ENCODE measurements at places on chromosomes 5 and 9.

GRCh38 chr9:21902136-21902535, 92.1 kb downstream of the CDKN2A start:
- DNase-seq, result no peak

GRCh38 chr5:116881921-116882531, 307.4 kb upstream of the SEMA6A start:
- no peak for DNase-seq

DNA sequence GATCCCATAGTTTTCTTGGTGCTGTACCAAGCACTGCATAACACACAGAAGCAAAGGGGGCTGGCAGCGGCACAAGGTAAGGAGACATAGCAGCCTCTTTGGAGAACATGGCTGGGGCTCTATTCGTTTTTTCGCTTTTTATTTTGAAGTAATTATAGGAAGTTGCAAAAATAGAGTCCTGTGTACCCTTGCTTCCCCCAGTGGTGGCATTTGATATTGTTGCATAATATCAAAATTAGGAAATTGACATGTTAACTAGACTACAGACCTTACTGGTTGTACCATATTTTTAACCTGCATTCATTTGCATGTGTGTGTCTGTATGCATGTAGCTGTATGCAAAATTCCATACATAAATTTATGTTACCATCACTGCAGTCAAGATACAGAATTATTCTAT, 6.6 kb upstream of the UBQLN1 start:
- no peak for DNase-seq

DNA sequence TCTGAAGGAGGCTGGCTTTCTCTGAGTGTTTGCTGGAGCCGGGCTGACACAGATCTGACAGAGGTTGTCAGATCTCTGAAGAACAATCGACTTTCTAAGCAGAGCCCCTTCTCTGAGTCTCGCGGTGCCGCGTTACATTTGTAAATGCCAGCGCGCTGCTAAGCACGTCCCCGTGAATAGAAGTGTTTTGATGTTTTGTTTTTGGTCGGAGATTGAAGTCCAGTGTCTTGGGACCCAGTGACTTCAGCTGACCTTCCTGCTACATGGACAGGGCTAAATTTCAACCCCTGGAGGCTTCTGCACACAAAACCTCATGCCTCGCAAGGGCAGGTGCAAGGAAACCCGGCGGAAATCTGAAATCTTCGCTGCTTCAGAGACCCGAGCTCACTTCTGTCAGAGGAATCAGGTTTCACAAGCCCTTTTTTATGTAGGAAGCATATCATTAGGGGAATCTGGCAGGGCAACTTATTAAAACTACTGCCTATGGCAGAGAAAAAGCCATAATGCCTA, 27.2 kb downstream of the NEUROG1 start:
- no peak for DNase-seq

- DNase-seq, result no peak
These were observed 13.6 kb downstream of the TICAM2 start for GRCh38 chr5:115588640-115589039.

DNA sequence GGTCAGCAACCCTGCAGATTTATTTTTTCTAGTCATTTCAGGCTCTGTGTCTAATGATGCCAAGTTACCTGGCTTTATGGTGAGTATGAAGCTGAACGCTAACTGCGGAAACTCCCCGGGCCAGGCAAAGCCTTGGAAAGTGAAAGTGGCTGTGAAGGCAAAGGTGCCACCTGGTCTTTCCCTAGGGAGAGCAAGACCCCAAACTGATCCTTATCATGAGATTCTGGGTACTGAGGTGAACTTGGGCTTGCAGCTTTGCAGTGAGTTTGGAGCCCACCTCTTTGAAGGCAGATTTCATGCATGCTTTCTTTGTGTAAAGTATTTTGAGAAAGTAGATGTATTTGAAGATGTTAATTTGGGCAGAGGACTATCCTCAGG, 63.3 kb downstream of the CARTPT start:
- no peak for DNase-seq

- DNase-seq, result no peak
These were observed 556.8 kb upstream of the DMAC1 start for GRCh38 chr9:8356406-8356805.

GRCh38 chr9:80701061-80701460, 988.3 kb downstream of the TLE1 start:
- no peak for DNase-seq

- DNase-seq, result no peak
These were observed 74.5 kb downstream of the RASEF start for GRCh38 chr9:82988488-82988887.

- DNase-seq, result no peak
These were observed 38.5 kb downstream of the MACROH2A1 start for GRCh38 chr5:135360278-135361274.

- no peak for DNase-seq
These were observed 1737.9 kb upstream of the C9orf72 start for GRCh38 chr9:29311221-29311620.

- DNase-seq, result no peak
These were observed 5.9 kb downstream of the CSNK1A1 start for GRCh38 chr5:149545327-149545726.

DNA sequence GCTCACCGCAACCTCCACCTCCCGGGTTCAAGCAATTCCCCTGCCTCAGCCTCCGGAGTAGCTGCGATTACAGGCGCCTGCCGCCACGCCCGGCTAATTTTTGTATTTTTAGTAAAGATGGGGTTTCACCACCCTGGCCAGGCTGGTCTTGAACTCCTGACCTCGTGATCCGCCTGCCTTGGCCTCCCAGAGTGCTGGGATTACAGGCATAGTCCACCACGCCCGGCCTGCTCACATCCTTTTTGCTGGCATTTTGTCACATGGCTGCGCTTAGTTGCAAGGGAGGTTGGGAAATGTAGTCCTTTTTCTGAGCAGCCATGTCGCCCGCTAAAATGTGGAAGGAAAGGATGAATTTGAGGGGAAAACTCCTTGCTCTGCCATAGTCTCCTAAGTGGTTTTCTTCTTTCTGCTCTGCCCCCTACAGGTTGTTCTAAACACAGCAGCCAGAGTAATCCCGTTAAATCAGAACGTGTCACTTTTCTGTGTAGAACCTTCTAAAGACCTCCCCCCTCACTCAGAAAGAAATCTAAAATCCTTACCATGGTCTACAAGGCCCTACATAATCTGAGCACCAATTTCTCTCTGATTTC, 57.8 kb upstream of the HSPA9 start:
- no peak for DNase-seq

GRCh38 chr5:150272531-150272930, 17.0 kb downstream of the CAMK2A start:
- DNase-seq, result no peak

DNA sequence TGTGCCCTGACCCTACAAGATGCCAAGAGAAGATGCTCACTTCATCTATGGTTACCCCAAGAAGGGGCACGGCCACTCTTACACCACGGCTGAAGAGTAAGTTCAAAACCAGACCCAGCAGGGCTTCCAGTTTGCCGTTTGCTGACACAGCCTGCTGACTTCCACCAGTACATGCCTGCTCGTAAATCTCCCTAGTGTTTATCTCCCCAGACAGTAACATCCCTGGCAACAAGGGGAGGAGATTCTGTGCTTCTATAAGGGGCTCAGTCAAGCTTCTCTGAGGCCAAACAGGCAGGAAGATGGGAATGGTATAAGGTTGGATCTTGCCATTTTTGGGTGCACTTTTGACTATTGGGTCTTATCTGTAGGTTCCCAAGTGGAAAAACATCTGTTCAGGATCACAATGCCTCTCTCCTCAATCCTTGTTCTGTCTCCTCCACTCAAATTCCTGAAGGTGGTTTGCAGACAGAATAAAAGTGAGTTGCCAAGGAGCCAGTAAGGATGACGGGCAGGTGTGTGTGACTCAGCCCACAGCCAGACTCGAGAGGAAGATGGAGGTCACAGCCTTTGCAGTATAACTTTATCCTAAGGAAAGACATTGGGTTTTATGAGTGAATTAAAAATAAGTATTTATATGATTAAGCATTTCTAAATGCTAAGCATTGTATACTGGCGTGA, 1.9 kb downstream of the MLANA start:
- no peak for DNase-seq

DNA sequence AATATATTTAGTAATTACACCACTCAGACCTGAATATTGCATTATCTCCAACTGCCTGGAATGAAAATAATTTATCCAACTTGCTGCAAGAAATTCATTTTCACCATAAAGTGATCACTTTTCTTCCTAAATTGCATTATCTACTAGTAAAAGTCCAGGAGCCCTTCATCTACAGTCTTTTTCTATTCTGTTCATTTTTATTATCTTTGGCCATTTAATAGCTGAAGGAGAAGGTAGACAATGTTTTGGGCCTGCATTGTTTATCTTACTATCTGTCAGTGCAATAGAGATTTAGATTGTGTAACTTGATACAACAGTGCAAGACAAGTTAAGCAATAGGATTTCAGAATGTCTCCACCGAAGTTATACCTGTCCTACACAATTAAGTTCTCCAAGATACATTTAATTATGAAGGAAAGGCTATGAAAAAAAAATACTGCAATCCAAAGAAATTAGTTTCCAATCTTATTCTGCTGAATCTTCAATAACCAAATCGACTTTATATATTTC, 1339.7 kb upstream of the CDH6 start:
- DNase-seq, result no peak

DNA sequence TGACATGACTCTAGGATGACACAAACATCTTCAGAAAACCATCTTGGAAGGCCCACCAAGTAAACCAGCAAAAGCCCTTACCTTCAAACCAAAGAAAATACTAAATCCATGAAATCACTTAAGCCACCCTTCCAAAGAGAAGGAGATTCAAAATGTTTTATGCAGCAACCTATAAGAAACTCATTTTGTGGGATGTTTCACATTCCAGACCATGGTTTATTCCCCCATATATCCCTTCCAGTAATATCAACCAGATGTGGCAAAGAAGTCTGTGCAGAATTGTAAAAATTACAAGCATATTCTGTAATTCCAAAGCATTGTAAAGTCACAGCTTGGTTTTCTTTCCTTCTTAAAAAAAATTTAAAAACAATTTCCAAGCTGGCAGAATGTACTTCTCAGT, 117.4 kb downstream of the SLIT3 start:
- no peak for DNase-seq

- no peak for DNase-seq
These were observed 45.9 kb downstream of the CSNK1G3 start for GRCh38 chr5:123557907-123558306.

All from activated T-cell treated with anti-CD3 and anti-CD28 coated beads, Interleukin-2, amount 50 U/mL, for 1 hour (primary cell).